ENCODE measurements at places on chromosomes 2 and 18.
A peak's percentile ranks its signal among the peaks of the same experiment; 100 is the strongest.

DNA sequence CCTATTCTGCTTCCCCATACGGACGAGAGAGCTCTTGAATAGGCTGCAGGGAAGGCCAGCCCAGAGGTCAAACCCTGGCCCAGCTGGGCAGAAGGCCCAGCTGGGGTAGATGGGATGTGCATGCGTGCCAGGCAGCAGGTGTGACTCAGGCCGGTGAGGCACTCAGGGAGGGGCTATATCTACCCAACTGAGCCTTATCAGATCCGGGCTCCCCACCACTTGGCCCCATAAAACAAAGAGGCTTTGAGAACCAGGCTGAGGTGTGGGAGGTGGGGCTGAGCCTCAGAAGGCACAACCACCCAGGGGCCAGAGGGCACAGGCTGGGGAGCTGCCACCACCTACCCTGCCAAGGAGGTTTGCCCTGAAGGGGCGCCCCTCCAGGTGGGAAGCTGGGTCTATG is 8.0 kb upstream of the CFAP65 start:
- H3K27me3 ChIP-seq: no peaks in the 10 kb centered on the region
- H3K4me3 ChIP-seq: no peak overlapping the region

GRCh38 chr2:126778561-126779501 is 119.9 kb upstream of the TEX51 start:
- H3K27me3 ChIP-seq: no peaks in the 10 kb centered on the region
- no peak for DNase-seq
- H3K4me1 ChIP-seq: no peaks in the 10 kb centered on the region
- no peak overlapping the region for H3K4me3 ChIP-seq
- H3K27ac ChIP-seq: no peak overlapping the region
- no peaks in the 10 kb centered on the region for H3K36me3 ChIP-seq

GRCh38 chr2:157395811-157396210 is 48.1 kb downstream of the CYTIP start:
- H3K36me3 ChIP-seq: no peaks in the 10 kb centered on the region
- no peak overlapping the region for H3K4me3 ChIP-seq
- no peaks in the 10 kb centered on the region for H3K4me1 ChIP-seq
- no peak overlapping the region for H3K27ac ChIP-seq

- no peak overlapping the region for H3K27ac ChIP-seq
- no peaks in the 10 kb centered on the region for H3K27me3 ChIP-seq
- no peaks in the 10 kb centered on the region for H3K36me3 ChIP-seq
- DNase-seq: no peak
- no peak overlapping the region for H3K4me3 ChIP-seq
Observed at GRCh38 chr2:148279216-148279615, 258.3 kb downstream of the MBD5 start.

DNA sequence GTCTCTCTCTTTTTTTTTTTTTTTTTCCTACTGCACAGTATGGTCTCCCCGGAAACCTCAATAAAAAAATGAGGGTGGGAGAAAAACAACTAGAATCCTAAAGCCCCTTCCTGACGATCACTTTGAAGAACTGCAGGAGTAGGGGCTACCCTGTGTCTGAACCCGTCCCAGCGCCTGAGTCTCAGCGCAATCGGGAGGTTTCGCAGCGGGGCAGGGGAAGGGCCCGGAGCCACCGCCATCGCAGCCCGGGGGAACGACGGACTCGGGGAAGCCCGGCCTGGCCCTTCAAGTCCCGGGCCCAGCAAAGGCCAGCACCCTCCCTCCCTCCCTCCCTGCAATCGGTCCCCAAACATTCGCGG is 411 bp downstream of the NARS1 start:
- H3K4me1 ChIP-seq: no peaks in the 10 kb centered on the region
- H3K27me3 ChIP-seq: no peaks in the 10 kb centered on the region
- peaks cover 5% of the 10 kb centered on the region for H3K36me3 ChIP-seq
- no peak for DNase-seq
- H3K27ac ChIP-seq: no peak overlapping the region

GRCh38 chr2:208366215-208367127 is 40.1 kb upstream of the PTH2R start:
- no peaks in the 10 kb centered on the region for H3K4me1 ChIP-seq
- no peak overlapping the region for H3K27ac ChIP-seq
- no peak for DNase-seq
- H3K36me3 ChIP-seq: no peaks in the 10 kb centered on the region
- H3K27me3 ChIP-seq: no peaks in the 10 kb centered on the region

GRCh38 chr2:161991991-161992390 is 82.0 kb downstream of the DPP4 start:
- no peaks in the 10 kb centered on the region for H3K36me3 ChIP-seq
- H3K27me3 ChIP-seq: no peaks in the 10 kb centered on the region
- no peaks in the 10 kb centered on the region for H3K4me1 ChIP-seq
- no peak overlapping the region for H3K4me3 ChIP-seq
- no peak for DNase-seq

GRCh38 chr2:174717273-174717672 is 47.0 kb downstream of the CHRNA1 start:
- DNase-seq: no peak
- no peaks in the 10 kb centered on the region for H3K27me3 ChIP-seq
- H3K27ac ChIP-seq: no peak overlapping the region
- no peaks in the 10 kb centered on the region for H3K4me1 ChIP-seq

- H3K27ac ChIP-seq: no peak overlapping the region
- peaks cover 6% of the 10 kb centered on the region for H3K4me1 ChIP-seq
- H3K27me3 ChIP-seq: peaks cover 15% of the 10 kb centered on the region
- no peaks in the 10 kb centered on the region for H3K36me3 ChIP-seq
- DNase-seq: no peak
- H3K4me3 ChIP-seq: no peak overlapping the region
Observed at GRCh38 chr2:127672341-127673224, 2.7 kb downstream of the LIMS2 start.

DNA sequence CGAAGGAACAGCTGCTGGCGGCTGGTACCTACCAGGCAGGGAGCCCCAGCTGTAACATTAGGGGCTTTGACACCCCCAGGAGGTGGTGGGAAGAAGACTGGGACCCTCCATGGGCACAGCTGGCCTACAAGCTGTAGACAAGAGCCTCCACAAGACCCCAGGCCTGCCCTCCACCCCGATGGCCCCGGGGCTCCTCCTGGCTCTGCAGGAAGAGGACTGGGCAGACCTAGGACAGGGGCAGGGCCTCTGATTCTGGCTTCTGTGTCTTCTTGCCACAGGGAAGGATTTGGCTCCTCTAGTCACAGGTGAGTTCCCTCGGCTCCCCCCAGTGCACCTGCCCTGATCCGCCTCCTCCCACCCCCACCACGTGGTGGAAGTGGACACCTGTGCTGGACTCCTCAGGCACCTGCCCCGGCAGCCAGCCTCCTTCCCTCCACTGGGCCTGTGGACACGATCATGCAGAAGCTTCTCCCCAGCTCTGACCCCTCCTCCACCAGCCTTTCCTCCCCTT is 53.4 kb upstream of the ODC1 start:
- H3K4me1 ChIP-seq: no peaks in the 10 kb centered on the region
- DNase-seq: no peak

GRCh38 chr2:44315945-44316344 is 40.7 kb downstream of the SLC3A1 start:
- no peaks in the 10 kb centered on the region for H3K4me1 ChIP-seq
- H3K4me3 ChIP-seq: no peak overlapping the region
- no peaks in the 10 kb centered on the region for H3K36me3 ChIP-seq
- H3K27ac ChIP-seq: no peak overlapping the region
- no peak for DNase-seq
- no peaks in the 10 kb centered on the region for H3K27me3 ChIP-seq

- no peak overlapping the region for H3K4me3 ChIP-seq
- H3K36me3 ChIP-seq: no peaks in the 10 kb centered on the region
- no peak overlapping the region for H3K27ac ChIP-seq
- no peak for DNase-seq
- no peaks in the 10 kb centered on the region for H3K27me3 ChIP-seq
- no peaks in the 10 kb centered on the region for H3K4me1 ChIP-seq
Observed at GRCh38 chr2:133561045-133561852, 7.0 kb downstream of the NCKAP5 start.

GRCh38 chr2:202639231-202639630 is 4.5 kb downstream of the FAM117B start:
- H3K4me3 ChIP-seq: no peak overlapping the region
- H3K27me3 ChIP-seq: no peaks in the 10 kb centered on the region
- H3K36me3 ChIP-seq: no peaks in the 10 kb centered on the region
- no peaks in the 10 kb centered on the region for H3K4me1 ChIP-seq

DNA sequence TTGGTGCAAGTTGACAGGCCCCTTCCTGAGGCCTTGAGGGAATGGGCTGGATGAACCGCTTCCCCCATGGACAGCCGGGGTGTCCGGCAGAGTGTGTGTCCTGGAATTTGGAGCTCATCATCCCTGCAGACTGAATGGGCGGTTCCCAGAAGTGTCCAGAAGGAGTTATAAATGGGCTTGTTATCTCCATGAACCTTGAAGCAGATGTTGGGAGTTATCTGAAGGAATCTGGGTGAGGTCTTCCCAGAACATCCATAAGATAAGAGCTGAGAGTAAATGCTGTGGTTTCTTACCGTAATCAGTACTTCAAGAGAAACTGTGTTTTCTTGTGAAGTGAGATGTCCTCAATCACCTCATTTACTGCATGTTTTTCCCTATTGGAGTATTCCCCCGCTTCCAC is 21.1 kb downstream of the PLB1 start:
- H3K27me3 ChIP-seq: no peaks in the 10 kb centered on the region
- no peak overlapping the region for H3K4me3 ChIP-seq
- no peaks in the 10 kb centered on the region for H3K36me3 ChIP-seq
- no peak overlapping the region for H3K27ac ChIP-seq
- DNase-seq: no peak

DNA sequence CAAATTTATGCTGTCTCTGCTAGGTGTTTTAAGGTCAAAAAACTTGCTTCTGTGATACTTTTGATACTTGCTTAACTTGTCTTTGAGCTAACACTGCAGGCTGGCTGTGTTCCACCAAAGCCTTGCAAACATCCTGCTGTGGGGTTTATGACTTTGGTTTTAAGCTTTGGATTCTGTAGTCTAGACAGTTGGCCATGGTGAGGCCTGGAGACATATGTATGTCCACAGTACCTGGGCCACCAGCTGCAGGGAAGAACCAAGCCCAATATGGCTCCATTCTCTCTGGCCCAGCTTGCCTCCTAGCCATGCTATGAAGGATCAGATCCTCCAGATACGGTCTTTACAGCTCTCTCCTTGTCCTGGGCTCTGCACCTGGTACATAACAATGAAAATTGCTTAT is 113.9 kb downstream of the INO80D start:
- H3K27me3 ChIP-seq: no peaks in the 10 kb centered on the region
- H3K4me1 ChIP-seq: peaks cover 2% of the 10 kb centered on the region
- H3K4me3 ChIP-seq: no peak overlapping the region
- no peak overlapping the region for H3K27ac ChIP-seq
- H3K36me3 ChIP-seq: no peaks in the 10 kb centered on the region

DNA sequence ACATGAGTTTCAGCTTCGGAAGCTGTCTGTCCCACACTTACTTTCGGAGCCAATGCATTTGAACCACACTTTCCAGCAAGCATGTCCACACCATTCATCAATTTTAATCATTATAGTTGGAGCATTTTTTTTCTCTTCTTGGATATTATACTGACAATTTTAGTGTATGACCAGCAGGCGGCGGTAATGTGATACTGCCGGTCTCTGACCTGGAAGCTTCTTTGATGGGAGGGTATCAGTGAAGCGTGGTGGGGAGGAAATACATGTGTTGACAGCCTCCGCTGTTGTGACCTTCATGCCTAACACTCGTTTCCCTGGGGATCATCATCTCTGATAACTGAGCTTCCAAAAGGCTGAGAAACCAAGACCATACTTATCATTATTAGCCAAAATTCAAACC is 231.7 kb downstream of the GBX2 start:
- H3K27me3 ChIP-seq: no peaks in the 10 kb centered on the region
- H3K27ac ChIP-seq: no peak overlapping the region
- DNase-seq: peak; percentile 35
- no peak overlapping the region for H3K4me3 ChIP-seq

- no peak overlapping the region for H3K27ac ChIP-seq
- no peak for DNase-seq
- H3K4me1 ChIP-seq: no peaks in the 10 kb centered on the region
- H3K36me3 ChIP-seq: no peaks in the 10 kb centered on the region
Observed at GRCh38 chr2:199201539-199201938, 256.2 kb downstream of the SATB2 start.

- no peaks in the 10 kb centered on the region for H3K4me1 ChIP-seq
- H3K27me3 ChIP-seq: no peaks in the 10 kb centered on the region
- no peaks in the 10 kb centered on the region for H3K36me3 ChIP-seq
- H3K27ac ChIP-seq: no peak overlapping the region
- no peak for DNase-seq
Observed at GRCh38 chr2:186891185-186891621, 42.2 kb upstream of the ZSWIM2 start.

- no peaks in the 10 kb centered on the region for H3K27me3 ChIP-seq
- no peak for DNase-seq
- no peak overlapping the region for H3K27ac ChIP-seq
- peaks cover 8% of the 10 kb centered on the region for H3K36me3 ChIP-seq
Observed at GRCh38 chr2:106126705-106127281, 67.3 kb downstream of the UXS1 start.

GRCh38 chr2:76862901-76863300 is 659.3 kb downstream of the LRRTM4 start:
- DNase-seq: no peak
- H3K36me3 ChIP-seq: no peaks in the 10 kb centered on the region

- no peaks in the 10 kb centered on the region for H3K27me3 ChIP-seq
- H3K4me3 ChIP-seq: no peak overlapping the region
- no peaks in the 10 kb centered on the region for H3K36me3 ChIP-seq
- DNase-seq: no peak
Observed at GRCh38 chr2:185510060-185510459, 228.5 kb upstream of the FSIP2 start.

GRCh38 chr2:60000686-60001085 is 552.8 kb downstream of the BCL11A start:
- no peaks in the 10 kb centered on the region for H3K36me3 ChIP-seq
- no peaks in the 10 kb centered on the region for H3K27me3 ChIP-seq
- no peak overlapping the region for H3K27ac ChIP-seq
- peaks cover 1% of the 10 kb centered on the region for H3K4me1 ChIP-seq

GRCh38 chr18:58541146-58541788 is 87.6 kb downstream of the ALPK2 start:
- H3K36me3 ChIP-seq: no peaks in the 10 kb centered on the region
- no peak overlapping the region for H3K27ac ChIP-seq
- no peaks in the 10 kb centered on the region for H3K4me1 ChIP-seq
- H3K4me3 ChIP-seq: no peak overlapping the region

DNA sequence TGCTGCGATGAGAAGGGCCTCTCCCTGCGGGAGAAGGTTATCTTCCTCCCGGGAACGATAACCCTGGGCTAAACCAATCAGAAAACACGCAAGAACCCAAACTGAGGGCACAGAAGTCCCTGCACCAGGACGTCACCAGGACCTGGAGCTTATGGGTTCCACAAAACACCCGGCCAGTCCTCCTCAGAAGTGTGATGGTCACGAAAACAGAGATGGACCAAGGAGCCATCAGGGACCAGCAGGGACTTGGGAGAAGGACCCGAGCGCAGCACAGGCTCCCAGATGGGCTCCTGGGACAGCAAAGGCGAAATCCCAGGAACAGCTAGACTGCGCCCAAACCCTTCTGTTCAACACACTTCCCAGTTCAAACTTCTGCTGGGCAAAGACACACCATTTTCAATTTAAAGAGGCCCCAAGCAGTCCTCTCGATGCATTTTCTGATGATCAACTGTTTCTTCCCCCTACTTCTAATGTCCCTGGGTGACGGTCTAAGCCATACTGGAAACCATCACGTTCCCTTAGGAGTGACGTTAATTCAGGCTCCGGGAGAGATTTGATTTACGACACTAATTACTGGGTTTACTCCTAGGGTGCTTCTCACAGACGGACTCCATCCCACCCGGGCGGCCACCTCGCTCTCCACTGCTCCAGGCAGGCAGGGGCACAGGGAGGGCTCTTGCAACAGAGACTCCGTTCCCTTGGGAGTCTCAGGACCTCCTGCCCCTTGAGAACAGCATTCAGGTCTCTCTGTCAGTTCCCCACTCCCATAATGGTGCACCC is 29.2 kb downstream of the ZNF516 start:
- H3K4me3 ChIP-seq: no peak overlapping the region
- no peak for DNase-seq
- no peaks in the 10 kb centered on the region for H3K36me3 ChIP-seq
- H3K27ac ChIP-seq: no peak overlapping the region
